ENCODE measurements at places on chromosomes 2 and 18.

GRCh38 chr2:176132205-176133171 is 3.0 kb downstream of the HOXD8 start:
- DNase-seq: no peak

GRCh38 chr2:237391140-237391539 is 22.8 kb downstream of the COL6A3 start:
- DNase-seq: no peak

DNA sequence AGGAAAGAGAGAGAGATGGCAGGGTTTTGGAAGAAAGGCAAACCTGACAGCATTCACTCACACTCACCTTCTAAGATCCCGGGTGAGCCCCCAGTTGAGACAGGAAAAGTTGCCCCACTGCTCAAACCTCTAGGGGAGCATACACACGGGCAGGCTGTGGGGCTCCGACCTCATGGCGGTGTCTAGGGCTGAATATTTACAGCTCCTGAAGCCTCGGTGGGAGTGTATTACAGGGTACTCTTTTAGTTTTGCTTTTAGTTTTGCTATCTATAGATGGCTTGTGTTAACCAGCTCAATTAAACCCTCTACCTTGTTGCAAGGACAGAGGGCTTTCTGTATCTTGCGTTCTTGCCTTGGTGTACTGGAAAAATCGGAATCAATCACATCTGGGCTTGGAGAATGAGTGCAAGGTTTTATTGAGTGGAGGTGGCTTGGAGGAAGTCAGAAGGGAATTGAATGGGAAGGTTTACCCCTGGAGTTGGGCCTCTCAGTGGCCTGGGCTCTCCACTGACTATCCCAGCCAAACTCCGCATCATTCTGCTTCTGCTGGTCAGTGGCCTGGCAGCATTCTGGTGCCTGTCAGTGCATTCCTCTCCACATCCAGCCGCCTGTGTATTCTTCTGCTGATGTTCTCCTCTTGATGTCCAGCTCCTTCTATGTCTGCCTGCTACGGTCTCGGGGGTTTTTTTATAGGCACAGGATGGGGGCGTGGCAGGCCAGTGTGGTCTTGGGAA is 10.1 kb upstream of the IFIH1 start:
- DNase-seq: no peak

DNA sequence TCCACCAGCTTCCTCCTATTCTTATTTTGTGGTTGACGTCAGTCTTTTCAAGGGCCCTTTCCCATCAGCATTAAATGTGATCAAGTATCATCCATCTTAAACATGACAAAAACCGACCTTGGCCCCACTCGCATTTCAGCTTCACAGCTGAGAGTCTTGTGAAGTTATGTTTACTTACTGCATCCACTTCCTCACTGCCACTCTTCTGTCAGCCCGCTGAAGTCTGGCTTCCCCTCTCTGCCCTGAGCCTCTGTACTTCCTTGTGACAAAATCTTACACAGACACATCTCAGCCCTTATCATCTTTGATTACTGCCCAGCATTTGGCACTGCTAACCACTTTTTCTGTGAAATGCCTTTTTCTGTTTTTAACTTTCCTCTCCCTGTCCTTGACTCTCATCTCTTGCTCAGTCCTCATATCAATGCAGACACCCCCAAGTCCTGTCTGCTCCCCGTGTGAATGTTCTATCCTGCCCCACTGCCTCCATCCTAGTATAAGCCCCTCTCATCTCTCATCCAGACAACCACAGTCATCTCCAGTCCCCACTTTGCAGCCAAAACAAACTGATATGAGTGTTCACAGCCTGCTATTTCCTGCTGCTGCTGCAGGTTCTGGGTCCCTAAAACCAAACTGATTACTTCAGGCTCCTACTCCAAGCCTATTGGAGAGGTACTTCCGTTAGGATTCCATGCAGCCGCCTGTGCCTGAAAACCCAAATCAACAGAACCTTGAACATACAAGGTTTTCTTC is 31.4 kb downstream of the FOSL2 start:
- peak; percentile 66 for DNase-seq

DNA sequence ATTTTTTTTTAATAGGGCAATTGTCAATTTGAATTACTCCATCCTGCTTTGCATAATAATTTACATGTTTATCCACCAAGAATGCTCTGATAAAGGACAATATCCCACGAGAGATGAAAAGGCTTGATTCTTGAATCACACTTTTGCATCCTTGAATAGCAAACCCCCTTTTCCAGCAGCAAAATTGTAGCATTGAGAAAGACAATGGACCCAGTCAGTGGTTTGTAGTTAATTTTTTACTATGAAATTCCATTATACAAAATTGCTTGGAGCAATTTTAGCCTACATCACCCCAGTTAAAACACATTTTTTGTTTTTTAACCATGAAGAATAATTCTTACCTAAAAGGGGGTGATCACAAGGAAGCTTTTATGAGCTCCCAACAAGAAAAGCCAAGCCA is 255.1 kb downstream of the RND3 start:
- no peak for DNase-seq

- DNase-seq: no peak
Measured at GRCh38 chr2:15920696-15921095, 19.7 kb upstream of the MYCN start.

DNA sequence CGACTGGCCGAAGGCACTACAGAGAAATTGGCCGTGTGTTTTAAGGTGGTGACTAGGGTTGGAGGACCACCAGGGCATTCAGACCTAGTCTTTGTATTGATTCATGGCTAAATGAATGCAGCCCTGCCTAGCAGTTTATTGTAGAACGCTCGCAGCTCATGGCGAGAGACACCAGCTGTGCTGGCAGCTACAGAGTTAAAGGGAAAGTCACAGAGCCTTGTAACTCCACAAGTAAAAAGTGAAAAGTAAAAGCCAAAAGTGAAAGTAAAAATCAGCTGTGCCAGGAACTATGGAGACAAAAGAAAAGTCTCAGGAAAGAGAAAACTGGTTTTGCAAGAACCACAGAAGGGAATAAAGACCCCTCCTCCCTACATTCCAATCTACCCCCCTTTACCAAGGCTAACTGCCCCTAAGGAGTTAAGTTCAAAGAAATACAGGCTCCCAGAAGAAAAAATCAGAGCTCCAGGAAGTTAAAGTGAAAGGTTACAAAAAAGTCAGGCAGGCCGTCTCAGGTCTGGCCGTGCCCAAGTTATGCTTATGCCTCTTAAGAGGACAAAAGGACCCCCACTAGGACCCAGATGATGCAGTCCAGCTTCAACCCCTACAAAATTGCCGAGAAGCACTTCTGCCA is 46.4 kb upstream of the SELENOI start:
- no peak for DNase-seq

DNA sequence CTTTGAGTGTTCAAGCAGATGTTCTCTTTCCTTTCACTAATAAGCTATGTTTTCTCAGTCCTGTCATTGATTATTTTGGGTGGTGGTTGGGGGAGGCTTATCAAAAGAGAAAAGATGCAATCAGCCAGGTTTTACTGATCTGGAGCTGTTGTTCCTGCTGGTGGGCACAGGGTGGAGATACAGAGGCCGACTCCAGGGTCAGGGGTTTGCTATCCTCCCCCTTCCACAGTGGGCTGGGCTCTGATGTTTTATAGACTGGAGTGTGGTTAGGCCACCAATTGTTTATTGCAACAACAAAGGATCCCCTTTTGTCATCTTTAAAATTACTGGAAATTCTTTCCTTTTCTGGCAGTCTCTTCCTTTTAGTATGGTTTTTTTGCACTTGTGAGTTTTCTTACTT is 120.5 kb downstream of the TANC1 start:
- no peak for DNase-seq

DNA sequence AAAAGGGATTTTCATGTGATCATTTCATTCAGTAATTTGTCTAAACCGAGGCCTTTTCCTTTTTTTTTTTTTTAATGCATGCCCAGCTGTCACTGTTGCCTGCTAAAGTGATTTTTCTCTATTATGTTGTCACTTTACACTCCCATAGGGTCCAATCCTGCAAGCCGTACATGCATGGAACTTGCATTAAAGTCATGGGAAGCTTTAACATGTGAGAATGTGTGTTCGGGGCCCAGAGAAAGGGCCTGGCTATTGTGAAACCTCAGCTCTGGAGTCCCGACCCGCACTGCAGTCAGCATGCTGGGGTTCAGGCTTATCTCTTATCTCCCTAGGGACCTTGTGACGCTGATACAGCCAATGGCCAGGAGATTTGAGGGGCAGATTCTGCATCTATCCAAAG is 474.6 kb downstream of the SLC4A3 start:
- no peak for DNase-seq

DNA sequence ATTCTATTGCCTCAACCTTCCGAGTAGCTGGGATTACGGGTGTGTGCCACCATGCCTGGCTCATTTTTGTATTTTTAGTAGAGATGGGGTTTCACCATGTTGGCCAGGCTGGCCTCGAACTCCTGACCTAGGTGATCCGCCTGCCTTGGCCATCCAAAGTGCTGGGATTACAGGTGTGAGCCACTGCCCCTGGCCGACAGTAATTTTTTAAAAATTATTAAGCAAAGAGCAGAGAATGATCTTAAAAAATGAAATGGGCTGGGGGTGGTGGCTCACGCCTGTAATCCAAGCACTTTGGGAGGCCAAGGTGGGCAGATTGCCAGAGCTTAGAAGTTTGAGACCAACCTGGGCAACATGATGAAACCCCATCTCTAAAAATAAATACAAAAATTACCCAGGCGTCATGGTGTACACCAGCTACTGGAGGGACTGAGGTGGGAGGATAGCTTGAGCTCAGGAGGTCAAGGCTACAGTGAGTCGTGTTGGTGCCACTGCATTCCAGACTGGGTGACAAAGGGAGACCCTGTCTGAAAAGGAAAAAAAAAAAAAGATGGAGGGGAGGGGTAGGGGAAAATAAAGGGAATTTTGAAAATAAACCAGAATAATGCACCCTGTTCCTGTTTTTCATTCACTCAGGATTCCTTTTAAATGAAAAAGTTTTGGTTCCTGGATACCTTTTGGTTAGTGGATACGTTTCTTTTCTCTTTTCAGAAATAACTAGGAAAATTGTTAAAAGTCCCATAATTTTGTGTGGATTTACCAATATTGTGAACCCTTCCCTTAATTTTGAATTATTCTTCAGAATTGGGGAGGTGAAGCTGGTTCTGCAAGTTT is 33.9 kb downstream of the MAP4K4 start:
- no peak for DNase-seq

DNA sequence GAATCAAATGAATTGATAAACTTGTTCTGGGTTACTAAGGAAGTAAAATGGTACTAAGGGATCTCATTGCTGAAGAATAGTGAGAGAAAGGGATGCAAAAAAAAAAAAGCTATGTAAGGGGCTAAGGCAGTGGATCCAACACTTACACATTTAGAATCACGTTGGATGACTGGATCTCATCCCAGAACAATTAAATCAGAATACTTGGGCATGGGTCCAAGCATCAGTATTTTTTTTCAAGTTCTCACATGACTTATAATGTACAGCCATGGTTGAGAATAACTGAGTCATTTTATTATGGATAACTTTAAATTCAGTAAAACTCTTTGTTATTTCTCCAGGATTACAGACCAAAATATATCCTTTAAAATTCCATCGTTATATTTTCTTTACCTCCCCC is 8.5 kb downstream of the DSC1 start:
- no peak for DNase-seq

GRCh38 chr2:212477571-212477970 is 61.0 kb downstream of the ERBB4 start:
- no peak for DNase-seq

DNA sequence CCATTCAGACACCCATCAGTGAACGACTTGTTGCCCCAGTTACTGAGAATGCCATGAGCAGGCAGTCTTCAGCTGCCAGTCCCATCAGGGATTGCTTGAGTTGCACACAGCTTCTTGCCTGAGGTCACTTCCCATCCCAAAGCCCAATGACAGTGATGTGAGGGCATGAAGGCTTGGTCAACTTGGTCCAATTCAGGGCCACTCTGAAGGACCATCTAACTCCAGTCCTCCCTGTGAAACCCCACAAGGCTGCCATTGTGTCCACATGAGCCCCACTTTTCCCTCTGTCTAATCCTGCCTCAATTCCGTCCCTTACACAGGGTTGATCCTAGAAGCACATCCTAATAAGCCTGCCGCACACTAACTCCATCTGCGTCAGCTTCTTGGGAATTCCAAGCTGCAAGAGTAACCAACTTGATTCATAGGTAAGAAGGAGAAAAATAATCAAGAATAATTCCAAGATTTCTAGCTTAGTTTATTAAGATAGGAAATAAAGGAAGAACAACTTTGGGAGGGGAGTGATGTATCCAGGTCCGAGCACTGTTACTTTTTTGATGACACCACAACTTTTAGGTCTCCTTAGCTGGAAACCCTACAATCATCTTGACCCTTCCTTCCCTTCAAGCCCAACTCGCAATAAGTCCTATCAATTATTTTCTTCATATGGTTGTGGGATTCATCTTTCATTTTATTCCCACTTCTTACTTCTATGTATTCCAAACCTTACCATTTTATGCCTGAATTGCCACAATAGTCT is 110.9 kb downstream of the LRRC30 start:
- DNase-seq: no peak

GRCh38 chr2:216546241-216546640 is 47.6 kb downstream of the RPL37A start:
- no peak for DNase-seq

DNA sequence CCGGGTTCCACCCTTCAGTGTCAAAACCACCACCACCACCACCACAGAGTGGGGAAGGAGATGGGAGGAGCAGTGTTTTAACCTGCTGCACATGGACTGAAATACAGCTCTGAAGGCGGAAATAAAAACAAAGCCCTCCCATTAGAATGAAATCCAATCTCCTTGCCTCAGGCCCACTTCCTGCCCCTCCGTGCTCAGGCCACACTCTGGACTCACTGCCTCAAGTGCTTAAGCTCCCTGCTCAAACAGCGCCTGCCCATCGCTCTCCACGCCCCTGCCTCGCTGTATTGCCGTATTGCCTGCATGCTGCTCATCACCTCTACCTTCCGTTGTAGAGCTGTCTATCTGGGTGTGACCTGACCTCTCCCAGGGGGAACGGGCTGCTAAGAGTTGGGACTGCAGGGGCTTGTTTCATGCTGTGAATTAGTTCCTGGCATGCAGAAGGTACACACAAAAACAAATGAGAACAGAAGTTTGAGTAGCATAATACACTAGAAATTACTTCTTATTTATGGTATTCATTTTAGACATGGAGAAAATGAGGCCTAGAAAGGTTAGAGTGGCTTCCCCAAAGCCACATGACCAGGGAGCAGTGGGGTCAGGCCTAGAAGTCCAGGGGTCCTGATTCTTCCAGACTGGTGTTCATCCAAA is 31.6 kb upstream of the NEB start:
- no peak for DNase-seq

DNA sequence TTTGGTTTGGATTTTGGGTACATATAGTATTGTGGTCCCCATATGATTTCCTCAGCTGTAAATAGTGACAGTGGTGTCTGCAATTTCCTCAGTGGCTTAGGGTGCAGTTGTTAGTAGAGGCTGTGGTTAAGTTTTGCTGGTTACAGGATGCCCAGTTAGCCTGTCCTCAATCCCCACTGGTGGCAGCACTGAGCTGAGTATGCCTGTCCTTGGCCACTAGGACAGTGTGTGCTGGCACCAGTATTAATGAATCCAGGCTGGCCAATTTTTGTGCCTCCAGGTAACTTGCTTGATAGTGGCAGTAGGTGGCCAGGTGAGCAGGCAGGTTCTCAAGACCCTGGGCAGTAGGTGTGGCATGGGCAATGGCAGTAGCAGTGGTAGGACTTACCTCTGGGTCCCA is 973.1 kb downstream of the TMEM182 start:
- no peak for DNase-seq

All from stimulated activated effector memory CD8-positive, alpha-beta T cell treated with anti-CD3 and anti-CD28 coated beads, Interleukin-12 subunit alpha, Interleukin-12 subunit beta, amount 100 ng/mL, for 72 hours (primary cell).